ENCODE measurements at places on chromosomes 12 and 14. TPM values are rescaled to one million over a fixed set of nuclear protein-coding genes. Genes with fewer than 3 reads are reported as not detected.

DNA sequence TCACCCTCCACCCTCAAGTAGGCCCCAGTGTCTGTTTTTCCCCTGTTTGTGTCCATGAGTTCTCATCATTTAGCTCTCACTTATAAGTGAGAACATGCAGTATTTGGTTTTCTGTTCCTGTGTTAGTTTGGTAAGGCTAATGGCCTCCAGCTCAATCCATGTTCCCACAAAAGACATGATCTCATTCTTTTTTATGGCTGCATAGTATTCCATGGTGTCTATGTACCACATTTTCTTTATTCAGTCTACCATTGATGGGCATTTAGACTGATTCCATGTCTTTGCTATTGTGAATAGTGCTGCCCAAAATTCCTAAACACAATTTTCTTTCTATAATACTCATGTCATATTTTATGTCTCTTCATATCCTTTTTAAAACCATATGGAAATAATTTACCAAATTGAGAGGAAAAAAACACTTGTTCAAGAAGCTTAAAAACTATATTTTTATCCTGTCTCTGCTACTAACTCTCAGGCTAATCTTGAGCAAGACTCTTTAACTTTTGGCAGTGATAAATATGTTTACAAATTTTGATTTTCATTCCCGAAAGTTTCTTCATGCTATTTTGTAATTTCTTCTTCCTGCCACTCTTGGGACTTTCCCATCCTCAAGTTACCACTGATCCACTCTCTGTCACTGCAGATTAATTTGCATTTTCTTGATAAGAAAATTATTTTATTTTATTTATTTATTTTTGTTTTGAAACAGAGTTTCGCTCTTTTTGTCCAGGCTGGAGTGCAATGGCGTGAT, 28.0 kb upstream of the OSBPL8 start:
- DNase-seq: no peak

DNA sequence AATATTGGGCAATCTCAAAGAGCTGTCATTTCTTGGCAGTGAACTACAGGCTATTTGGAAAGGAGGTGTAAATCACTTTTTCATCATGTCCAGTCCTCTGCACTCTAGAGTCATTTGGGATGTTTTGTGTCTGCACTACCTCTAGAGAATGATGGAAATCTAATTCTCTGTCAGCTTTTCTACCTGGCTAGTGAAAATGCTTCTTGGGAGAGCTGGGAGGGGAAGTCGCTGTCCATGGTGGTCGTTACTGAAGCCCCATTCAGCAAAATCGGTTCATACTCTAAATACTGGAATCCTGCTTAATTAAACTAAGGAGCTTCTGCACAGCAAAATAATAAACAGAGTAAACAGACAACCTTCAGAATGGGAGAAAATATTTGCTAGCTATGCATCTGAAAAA, 251.8 kb downstream of the APAF1 start:
- DNase-seq: no peak

DNA sequence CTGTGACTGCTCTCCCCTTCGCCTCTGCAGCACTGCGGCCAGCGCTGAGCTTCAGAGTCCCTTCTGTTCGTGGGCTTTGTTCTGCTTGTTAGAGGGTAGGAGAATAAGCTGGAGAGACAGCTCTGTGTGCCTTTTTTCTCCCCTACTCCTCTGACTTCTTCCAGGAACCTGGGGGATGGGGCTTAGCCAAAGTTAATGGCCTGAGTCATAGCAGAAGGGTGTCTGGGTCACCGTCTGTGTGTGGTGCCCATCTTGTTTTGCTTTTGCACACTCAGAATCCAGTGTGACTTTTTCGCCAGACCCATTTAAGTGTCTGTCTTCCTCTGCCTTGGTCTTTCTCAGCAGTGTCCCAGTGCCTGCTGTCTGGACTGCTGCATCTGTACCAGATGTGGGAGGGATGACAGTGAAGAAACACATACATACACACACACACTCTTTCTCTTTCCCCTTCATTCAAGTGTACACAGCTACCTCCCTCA, 3.0 kb downstream of the KIF5A start:
- DNase-seq: no peak

TMEM106C gene
- total RNA-seq: 54.7 TPM

GRCh38 chr14:81164167-81164774, 56.5 kb downstream of the GTF2A1 start:
- no peak for DNase-seq

DNA sequence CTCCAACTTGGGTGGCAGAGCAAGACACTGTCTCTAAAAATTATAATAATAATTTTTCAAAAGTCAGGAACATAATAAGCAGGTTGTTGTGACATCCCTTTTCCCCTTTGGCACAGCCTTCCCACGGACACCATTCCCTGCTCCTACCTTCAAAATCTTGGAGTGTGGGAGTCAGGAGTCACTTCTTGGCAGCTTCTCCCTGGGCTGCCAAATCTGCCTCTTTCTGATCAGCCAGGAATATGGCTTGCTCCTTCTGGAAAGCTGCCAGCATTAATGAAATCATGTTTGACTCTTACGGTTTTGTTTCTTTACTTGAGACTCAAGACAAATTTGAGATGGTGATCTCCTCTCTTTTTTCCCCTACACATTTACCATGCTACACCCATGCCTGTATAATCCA, 391.4 kb upstream of the SYT1 start:
- DNase-seq: no peak

VSIG10 gene
- total RNA-seq: 13.7 TPM

DGKA gene
- total RNA-seq: 5.7 TPM

GRCh38 chr12:53453953-53454640, 2.2 kb downstream of the PCBP2 start:
- DNase-seq: no peak

ACRBP gene
- not detected for total RNA-seq

DNA sequence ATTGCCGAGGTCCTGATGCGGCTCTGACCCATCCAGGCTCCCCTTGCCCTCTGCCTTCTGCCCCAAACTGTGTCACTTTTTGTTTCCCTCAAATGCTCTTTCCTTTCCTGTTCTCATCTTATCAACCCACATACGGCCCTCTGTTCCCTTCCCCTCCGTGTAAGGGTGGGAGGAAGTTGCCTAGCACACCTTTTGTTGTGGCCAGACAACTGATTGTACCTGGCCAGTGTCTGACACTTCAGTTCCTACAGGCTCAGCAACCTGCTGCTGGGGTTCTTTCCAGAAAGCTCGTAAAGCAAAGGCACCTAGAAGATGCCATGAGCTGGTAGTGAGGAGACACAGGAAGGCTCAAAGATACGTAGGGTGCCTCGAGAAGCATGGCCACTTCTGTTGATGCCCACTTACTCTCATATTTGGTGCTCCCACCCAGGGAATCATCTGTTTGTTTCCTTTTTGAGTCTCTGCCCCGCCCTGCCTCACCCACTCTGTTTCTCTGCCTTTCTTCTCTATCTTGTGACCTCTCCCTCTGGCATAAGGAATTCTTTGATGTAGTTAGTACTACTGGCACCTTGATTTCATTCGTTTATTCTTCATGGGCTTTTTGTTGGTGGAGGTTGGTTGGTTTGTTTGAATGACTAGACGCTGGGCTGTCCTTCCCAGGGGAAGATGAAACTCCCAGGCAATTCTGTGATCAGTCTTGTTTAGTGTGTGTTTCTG, 152.4 kb upstream of the FKBP4 start:
- no peak for DNase-seq

DNA sequence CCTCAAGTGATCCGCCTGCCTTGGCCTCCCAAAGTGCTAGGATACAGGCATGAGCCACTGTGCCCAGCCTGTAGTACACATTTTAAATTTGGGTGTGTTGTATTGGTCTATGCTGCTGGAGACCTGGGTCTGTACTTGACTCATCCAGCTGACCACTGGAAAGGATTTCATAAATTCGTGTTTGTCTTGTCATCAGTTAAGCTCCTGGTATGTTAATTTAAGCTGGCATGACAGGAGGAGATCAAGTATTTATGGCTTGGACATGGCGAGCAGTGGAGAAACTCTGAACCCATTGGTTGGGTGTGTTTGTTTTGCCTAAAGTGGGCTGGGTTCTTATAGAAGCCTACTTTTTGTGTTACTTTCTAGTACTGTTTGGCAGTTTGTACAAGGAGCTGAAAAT, 24.2 kb downstream of the YY1 start:
- no peak for DNase-seq

- no peak for DNase-seq
These were observed 5.3 kb upstream of the CDCA4 start for GRCh38 chr14:105026033-105026785.

EP400 gene
- total RNA-seq: 19.9 TPM

- no peak for DNase-seq
These were observed 20.1 kb upstream of the RTN1 start for GRCh38 chr14:59890676-59891075.

GRCh38 chr14:51479584-51480325, 172.0 kb upstream of the FRMD6 start:
- DNase-seq: peak; percentile 18

DNA sequence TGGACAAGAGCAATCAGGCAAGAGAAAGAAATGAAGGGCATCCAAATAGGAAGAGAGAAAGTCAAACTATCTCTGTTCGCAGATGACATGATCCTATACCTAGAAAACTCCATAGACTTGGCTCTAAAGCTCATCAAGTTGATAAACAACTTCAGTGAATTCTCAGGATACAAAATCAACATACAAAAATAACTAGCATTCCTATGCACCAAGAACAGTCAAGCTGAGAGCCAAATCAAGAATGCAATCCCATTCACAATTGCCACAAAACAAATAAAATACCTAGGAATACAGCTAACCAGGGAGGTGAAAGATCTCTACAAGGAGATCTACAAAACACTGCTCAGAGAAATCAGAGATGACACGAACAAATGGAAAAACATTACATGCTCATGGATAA, 417.5 kb upstream of the ATP2B1 start:
- no peak for DNase-seq

ITPK1 gene
- 78.0 TPM for total RNA-seq

GRCh38 chr12:23947395-23947794, 2.1 kb downstream of the SOX5 start:
- no peak for DNase-seq

- peak; percentile 90 for DNase-seq
These were observed 12.0 kb upstream of the TRPV4 start for GRCh38 chr12:109844983-109845823.

CATSPERB gene
- 0.15 TPM for total RNA-seq

DNA sequence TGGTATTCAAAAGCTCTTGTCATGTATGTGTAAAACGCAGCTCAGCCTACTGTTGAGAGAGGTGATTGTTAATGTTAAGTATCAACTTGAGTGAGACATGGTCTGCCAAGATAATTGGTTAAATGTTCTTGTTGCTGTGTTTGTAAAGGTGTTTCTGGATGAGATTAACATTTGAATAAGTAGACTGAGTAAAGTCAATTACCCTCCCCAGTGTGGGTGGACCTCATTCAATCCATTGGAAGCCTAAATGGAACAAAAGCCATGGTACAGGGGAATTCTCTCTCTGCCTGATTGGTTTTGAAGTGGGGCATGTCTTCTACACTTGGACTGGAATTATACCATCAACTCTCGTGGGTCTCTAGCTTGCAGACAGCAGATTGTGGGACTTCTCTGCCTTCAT, 63.8 kb upstream of the RERGL start:
- no peak for DNase-seq

LRIG3 gene
- 8.3 TPM for total RNA-seq

GRCh38 chr12:92624236-92624635, 78.6 kb upstream of the PLEKHG7 start:
- no peak for DNase-seq

TSHR gene
- not detected for total RNA-seq

RNASE4 gene
- 13.6 TPM for total RNA-seq

ZFHX2 gene
- 0.92 TPM for total RNA-seq

GRCh38 chr12:12720672-12721161, 3.5 kb downstream of the CDKN1B start:
- no peak for DNase-seq

GRCh38 chr12:6768990-6769389, 2.8 kb downstream of the PTMS start:
- DNase-seq: peak; percentile 54

DNA sequence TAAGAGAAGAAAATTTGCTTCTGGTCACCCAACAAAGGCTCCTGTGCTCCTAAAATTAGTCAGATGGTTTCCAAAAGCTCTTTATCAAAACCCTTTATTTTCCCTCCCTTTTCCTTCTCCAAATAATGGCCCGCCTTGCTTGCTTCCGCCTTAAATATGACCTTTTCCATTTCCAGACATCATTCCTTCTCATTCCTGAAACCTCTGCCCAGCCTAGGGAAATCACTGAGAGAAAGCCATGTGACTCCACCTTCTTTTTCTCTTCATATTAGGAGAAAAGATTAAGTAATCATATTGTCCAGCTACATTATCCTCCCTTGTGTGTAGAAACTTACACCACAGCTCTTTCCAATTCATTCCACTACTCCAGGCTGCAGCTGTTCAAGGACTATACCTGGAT, 75.7 kb upstream of the GPHB5 start:
- no peak for DNase-seq

CREBL2 gene
- 16.3 TPM for total RNA-seq

COX8C gene
- total RNA-seq: not detected

PAPLN gene
- total RNA-seq: 2.5 TPM

- DNase-seq: no peak
These were observed 5.6 kb upstream of the LIN7A start for GRCh38 chr12:80943338-80943737.

GRCh38 chr14:77046721-77047120, 18.2 kb upstream of the IRF2BPL start:
- DNase-seq: no peak

DNA sequence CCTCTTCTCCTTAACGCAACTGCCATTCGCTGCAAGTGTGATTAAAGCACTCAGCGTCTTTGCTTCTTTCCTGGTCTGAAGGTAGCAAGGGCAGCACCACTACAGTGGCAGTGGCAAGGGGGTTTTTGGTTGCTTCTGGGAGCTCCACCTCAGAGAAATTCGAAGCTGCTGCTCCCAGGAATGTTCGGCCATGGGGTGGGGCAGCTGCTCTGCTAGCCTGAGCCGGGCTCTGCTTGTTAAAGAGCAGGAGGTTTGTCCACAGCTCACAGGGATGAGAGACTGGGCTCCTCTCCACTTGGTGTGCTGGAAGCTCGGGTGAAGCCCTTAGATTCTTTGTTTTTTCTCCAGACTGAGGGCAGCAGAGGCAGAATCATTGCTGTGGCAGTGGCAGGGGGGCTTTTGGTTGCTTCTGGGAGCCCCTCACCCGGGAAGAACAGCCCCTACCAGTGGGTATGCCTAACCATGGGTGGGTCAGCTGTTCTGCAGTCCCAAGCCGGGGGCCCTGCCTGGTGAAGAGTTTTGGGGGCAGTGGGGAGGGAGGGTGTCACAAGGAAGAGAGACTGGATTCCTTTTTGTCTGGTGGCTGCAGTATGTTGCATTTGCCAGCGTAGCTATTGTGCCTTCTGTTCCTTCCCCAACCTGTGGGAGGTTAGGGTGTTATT, 340.2 kb downstream of the AEBP2 start:
- DNase-seq: peak; percentile 46

ACYP1 gene
- 9.8 TPM for total RNA-seq

GDF3 gene
- not detected for total RNA-seq

DNA sequence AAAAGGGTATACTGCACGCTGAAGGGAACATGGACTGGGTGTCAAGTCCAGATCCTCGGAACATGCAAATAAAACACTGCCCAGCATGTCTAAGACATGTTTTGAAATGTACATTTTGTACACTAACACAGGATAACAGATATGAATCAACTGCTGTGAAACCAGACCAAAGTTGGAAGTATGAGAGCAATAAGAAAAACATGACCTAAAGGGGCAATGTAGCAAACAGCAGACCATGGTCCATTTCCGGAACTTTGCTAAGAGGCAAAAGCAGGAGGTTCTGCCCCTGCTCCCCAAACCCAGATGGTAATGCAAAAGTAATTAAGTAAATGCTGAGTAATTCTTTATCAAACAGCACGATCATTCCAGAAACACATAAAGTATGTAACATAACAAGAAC, 125.2 kb downstream of the SLC25A21 start:
- DNase-seq: no peak

- no peak for DNase-seq
These were observed 337.1 kb downstream of the PCNX1 start for GRCh38 chr14:71244341-71244740.

EXOC3L4 gene
- total RNA-seq: 0.16 TPM
